ENCODE measurements at places on chromosomes 3 and 15.
A peak's percentile ranks its signal among the peaks of the same experiment; 100 is the strongest.

DNA sequence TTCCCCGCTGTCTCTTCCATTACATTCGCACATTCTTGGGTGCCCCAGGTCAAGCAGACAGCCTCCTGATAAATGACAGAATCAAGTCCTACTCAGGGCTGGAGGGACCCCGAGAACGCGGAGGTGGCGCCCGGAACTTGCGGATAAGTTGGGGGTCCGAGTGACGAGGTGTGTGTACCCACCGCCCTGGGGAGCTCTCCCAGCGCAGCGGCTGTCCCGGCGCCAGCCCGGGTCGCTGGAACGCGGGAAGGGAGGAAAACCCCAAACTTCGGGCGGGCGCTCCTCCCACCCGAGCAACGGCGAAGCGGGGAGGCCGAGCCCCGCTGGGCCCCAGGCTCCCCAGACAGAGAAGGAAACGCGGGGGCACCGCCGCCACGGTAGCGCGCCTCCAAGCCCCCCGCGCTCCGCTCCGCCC is 550 bp downstream of the CLN6 start:
- no peak for DNase-seq

DNA sequence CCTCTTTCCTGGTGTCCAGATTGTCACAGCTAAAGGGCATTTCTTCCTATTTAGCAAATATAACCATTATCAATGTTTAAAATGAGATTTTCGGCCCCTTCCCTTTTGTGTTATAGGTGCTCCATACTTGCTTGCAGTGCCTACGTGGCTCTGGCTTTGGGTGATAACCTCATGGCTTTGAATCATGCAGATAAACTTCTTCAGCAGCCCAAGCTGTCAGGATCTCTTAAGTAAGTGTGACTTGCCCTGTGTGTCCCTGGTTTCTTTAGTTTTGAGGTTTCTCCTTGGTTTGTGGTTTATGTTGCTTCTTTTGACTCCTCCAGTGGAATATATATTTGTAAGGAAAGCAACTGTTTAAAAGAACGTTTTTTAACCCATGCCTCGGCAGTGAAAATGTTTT is 58.5 kb upstream of the TRIM71 start:
- no peak for DNase-seq

DNA sequence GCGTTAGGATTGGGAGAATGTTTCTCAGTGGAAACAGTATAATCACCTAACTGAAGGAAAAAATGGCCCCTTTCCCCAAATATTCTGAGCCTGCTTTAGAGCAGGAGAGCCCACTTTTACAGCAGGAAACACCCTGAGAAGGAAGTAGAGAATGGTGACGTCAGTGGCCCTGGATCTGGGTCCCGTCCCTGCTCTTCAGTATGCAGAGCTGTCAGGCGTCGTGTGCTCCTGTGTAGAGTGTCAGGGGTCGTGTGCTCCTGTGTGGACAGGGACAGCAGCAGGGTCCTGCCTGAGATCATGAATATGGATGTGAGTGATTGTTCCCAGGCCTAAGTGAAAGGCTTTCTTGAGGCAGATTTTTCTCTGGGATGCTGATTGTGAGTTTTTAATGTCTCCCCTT is 45.2 kb downstream of the CGNL1 start:
- no peak for DNase-seq

GRCh38 chr3:9649791-9650521 is 651 bp downstream of the MTMR14 start:
- peak; percentile 17 for DNase-seq

DNA sequence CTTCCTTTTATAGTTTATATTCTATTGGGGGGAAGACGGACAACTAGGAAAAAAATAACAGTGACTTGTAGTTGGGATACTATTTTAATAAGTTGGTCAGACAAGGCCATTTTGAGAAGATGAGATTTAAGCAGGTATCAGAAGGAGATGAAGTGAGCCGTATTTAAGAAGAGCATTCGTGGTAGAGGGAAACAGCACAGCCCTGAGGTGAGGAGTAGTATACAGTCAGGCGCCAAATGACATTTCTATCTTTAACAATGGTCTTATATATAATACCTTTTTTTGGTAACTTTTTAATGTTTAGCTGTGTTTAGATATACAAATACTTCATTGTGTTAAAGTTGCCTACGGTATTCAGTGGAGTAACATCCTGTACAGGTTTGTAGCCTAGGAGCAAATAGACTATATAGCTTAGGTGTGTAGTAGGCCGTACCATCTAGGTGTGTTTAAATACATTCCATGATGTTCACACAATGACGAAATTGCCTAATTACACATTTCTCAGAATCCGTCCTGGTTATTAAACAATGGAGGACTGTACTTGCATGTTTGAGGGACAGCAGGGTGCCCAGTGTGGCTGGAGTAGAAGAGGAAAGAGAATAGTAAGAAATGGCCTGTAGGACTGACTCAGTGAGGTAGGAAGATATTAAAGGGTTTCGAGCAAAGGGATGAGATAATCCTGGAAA is 1.6 kb downstream of the NKTR start:
- DNase-seq, result no peak

- peak; percentile 12 for DNase-seq
Observed at GRCh38 chr15:94582368-94582767, 351.0 kb downstream of the MCTP2 start.

DNA sequence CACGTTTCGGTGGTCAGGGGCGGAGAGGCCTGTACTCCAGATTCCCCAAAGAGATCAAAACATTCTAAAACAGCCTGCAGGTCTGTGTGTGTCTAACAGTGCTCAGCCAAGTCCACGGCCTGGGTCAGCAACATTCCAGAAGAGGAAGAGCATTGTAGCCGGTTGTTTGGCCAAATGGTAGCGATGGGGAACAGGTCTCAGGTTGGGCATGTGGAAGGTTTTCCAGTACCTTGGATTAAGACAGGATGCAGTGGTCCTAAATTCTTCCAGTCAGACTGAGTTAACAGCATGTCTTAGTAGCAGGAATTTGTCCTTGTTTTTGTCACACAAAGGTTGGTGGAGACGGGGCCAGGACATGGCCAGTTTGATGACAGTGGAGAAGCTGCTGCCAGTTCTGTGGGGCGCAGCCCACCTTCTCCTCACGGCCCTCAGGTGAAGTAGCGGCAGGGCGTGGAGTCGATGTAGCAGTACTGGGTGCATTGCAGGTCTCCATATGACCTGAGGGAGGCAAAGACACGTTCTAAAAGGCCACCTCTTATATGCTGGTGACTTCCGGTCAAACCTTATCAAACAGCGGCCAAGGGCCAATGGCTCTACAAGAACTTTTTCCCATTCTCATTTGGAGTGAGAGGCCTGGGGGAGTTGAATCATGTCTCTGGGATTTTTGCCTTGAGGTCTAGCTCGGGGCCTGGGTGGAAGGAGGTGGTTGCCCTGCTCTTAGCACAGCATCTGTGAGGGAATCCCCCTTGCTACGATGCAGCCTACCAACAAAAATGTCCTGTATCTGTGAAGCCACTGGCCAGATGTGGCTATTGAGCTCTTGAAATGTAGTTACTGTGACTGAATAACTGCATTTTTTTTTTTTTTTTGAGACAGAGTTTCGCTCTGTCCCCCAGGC is 24.1 kb downstream of the EAF1 start:
- DNase-seq, result no peak

DNA sequence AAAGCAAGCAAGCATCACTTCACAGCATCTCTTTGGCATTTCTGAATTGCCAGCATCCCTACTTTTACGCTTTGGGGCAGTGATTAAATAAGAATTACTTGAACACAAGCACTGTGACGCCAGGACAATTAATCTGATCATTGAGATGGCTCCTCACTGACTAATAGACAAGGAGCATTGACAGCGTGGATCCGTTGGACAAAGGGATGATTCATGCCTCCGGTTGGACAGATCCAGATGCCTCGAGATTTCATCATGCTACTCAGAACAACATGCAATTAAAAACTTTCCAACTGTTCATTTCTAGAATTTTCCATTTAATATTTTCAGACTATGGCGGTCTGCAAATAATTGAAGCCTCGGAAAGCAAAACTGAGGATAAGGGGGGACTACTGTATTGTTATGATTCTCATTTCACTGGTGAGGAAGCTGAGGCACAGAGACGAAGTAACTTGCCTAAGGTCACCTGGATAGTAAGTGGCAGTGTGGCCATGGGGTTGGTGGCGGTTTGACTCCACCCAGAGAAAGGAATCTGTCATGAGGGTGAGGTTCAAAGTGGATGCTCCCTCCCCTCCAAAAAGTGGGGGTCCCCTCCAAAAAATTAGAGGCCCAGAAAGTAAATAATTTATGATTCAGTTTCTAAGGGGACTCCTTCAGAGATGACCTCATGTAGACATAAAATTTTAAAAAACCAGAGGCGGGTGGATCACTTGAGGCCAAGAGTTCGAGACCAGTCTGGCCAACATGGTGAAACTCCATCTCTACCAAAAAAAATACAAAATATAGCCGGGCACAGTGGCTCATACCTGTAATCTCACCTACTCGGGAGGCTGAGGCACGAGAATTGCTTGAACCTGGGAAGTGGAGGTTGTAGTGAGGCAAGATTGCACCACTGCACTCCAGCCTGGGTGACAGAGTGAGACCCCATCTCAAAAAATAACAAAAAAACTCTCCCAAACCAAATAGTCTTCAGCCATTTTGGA is 12.3 kb upstream of the PGPEP1L start:
- DNase-seq, result no peak

- DNase-seq, result no peak
Observed at GRCh38 chr3:177245250-177245649, 48.0 kb upstream of the TBL1XR1 start.

DNA sequence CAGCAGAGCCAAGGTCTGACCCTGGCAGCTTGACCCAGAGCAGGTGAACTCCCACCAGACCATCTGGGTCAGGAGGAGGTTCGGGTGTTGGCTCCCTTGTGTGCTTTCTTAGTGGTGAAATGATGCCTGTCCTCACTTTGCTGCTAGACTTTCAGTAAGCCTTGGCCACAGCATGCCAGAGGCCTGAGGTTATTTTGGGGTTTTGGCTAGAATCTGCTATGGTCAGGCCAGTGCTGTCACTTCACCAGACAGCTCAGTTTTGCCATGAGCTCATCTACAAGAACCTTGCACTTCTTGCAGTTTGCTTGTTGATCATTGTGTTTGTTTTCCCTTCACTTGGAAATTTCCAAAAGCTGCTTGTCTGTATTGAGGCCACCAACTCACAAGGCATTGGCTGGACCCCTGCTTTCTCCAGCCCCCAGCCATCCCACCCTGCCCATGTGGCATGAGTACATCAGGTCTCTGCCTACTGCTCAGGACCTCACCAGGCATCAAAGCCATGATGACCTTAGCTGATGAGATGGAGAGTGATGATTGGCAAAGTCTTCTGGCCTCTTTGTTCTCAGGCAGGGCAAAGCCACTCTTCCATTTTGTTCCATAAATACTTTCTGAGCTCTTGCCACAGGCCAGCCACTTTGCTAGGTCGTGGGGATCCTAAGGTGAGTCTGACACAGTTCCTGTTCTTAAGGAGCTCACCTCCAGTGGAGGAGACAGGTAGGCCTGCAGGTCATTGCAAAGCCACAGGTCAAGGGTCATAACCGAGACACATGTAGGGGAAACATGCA is 122.6 kb downstream of the ARNT2 start:
- no peak for DNase-seq

DNA sequence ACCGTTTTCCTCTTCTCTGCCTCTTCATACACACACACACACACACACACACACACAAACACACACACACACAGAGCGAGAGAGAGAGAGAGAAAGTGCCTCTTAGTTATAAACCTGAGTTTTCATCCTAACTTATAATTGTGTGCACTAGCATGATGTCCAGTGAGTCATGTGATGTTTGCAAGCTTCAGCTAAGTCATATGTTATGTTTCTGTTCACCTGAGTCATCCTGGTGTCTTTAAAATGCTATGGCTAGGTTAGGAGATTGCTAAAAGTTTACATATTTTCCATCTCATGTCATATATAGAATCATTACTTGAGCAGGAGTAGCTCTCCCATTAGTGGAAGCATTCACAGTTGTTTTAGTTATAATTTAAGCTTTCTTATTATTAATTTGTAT is 155.8 kb downstream of the EPHA6 start:
- DNase-seq, result no peak

DNA sequence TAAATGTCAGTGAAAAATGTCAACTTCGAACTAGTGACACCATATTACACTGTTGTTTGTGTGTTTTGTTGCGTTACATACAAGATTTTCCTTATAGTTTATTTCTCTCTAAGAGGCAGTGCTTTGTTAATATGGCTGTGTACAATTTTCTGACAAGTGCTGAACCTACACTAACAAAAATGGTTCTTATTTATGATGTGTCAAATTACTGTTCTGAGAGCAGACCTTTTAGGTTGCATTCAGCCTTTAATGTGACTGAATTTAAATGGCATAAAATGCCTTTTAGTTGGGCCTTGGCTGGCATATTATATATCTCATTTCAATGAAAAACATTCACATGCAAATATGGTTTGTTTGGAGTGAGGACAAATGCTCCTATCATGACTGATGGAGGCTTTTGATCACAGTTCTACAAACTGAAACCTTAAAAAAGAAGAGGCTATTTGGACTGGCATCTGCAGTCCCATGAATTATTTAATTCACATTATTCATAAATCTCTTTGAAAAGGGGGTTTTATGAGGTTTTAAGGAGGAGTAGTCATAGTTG is 750.6 kb downstream of the CADM2 start:
- DNase-seq, result no peak

- peak; percentile 19 for DNase-seq
Observed at GRCh38 chr3:154758109-154758868, 321.8 kb upstream of the MME start.

GRCh38 chr3:177110386-177110785 is 86.9 kb downstream of the TBL1XR1 start:
- no peak for DNase-seq

DNA sequence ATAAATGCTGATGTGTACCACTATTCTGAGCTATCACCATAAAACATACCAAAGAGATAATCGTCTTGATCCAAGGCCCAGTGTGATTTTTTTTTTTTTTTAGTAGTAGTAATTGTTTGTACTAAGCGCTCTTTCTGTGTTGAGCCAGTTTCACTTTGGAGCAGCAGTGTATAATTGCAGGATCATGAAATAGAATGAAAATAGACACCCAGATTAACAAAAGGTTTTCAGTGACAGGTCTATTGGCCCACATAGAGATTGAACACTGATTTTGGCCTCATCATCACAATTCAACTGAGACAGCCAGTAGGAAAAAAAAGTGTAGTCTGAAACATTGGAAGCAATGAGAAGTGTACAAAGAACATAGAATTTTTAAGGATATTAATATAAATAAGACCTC is 749.8 kb downstream of the NAALADL2 start:
- DNase-seq, result no peak

DNA sequence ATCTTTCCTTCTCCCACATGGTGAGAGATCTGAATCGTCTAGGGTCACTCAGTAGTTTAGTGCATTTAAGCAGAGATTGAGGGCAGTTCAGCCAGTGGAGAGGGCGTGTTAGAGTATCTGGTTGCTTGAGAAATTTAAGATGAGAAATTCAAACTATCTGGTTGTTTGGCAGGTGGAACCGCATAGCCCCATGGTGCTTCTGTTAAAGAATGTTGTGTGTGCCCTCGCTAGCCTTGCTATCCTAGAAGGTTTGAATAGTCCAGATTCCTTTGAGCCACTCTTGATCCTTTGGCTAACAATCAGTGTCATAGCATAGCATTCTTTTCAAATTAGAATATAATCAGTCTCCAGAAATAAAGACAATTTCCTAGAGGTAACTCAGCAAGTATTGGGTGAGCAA is 32.1 kb downstream of the ABHD17C start:
- no peak for DNase-seq

- DNase-seq, result no peak
Observed at GRCh38 chr3:72043204-72044133, 258.5 kb upstream of the PROK2 start.

GRCh38 chr3:170732660-170733245 is 137.2 kb downstream of the RPL22L1 start:
- no peak for DNase-seq

All from SK-N-SH (cell line).